ENCODE measurements at places on chromosomes 5 and 9.

GRCh38 chr5:175887463-175887862 lies 16.1 kb downstream of the CPLX2 start:
- no peak for DNase-seq

- no peak for DNase-seq
Observed at GRCh38 chr9:108880738-108881316, 18.8 kb downstream of the ACTL7A start.

- DNase-seq, result no peak
Observed at GRCh38 chr9:94174164-94174563, 84.9 kb upstream of the ZNF169 start.

DNA sequence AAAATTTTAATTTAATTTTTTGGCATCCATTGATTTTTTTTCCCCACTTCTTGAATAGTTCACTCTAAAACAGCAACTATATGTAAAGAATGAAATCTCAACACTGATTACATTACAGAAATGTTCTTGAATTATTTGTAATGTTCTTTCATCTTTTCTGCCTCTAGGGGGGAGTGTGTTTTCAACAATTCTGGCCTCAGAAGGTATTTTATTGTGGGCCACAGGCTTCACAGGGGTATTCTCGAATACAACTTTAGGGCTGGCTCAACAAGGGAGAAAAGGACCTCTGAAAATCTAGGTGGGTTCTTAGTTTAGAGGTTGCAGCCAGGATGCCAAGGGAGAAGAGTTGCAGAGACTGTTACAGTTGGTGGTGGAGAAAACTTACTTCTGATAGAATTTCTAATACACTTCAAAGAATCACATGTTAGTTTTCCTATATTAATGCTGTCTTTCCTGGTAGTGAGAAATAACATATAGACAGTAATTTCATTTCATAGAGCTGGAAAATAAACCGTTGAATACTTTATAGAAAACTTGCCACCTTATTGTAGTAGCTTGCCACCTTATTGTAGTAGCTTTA lies 3.6 kb upstream of the NPR3 start:
- DNase-seq, result no peak

GRCh38 chr5:593511-593910 lies 18.6 kb upstream of the CEP72 start:
- DNase-seq, result no peak

GRCh38 chr5:33275921-33276627 lies 164.7 kb upstream of the TARS1 start:
- no peak for DNase-seq

- no peak for DNase-seq
Observed at GRCh38 chr5:120657104-120657503, 193.0 kb downstream of the PRR16 start.

DNA sequence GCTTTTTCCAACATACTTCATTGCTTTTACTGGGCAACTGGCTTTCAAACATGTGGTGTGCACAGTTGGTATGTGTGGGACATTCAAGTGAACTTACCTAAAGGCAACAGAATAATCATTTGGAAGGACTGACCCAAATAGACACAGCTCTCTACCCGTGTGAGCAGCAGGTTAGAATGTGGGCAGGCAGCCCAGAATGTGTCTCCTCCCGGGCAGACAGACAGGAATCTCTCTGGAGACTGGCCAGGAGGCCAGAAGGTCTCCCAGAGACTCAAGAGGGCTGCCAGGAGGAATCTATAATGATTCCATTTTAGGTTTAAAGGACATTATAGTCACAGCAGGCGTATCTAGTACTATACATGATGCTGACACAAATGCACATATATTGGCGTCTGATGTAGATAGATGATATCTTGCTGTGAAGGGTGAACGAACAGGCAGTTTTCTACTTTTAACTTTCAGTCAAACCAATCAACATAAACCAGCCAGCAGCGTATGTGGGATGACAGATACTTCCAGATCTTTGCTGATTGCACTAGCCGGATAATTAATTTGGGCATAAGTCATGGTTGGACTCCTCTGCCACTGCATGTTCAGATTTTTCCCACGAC lies 297.4 kb upstream of the ZNF608 start:
- DNase-seq, result no peak

DNA sequence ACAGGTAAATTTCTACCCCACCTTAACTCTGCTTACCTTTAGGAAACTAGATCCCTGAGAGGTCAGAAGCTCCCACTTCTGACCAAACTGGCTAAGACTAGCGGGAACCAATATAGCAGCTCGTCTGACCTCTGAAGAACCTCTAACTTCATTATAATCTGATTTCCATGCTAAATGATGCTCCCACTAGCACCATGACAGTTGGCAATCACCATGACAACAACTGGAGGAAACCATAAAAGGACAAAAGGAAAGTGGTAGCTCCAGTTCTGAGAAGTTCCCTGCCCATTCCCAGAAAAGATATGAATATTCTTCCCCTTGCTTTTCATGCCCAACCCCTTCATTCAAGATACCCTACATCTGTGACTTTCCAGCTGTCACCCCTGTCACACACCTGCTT lies 483.3 kb downstream of the CTNND2 start:
- DNase-seq, result no peak

DNA sequence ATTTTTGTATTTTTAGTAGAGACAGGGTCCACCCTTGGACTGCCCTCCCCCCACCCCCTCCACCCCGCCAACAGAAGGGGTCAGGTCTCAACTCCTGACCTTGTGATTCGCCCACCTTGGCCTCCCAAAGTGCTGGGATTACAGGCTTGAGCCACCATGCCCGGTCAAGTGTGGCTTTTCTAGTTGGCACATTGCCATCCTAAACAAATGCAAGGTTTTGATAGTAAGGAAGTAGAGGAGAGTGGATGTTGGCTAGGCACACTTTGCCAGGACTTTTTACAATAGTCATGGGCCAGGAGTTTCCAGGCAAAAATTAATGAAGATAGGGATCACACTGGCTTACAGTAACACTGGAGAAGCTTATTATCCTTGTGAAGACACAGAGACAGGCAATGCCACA lies 62.4 kb downstream of the GALNT12 start:
- no peak for DNase-seq

DNA sequence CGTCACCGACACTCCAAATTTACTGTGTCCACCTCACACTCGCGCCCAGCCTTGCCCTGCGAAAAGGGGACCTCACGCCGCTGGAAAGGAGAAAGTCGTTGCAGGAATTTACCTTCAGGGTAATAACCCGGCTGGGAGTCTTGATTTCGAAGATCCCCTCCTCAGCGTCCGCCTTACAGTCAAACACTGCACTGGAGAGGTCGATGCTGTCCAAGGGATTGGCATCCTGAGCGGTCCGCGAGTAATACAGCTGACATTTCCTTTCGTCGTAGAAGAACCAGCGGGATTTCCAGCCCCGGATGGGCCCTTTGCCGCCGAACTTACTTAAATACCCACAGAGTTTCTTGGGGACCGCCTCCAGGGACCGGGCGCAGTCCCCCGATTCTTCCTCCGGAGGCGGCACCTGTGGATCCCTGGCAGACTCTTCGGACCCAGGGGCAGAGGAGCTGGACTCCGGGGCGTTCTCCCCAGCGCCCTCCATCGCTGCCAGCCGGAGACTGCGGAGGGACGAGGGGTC lies 330 bp downstream of the TBC1D2 start:
- DNase-seq, result no peak

GRCh38 chr9:3868012-3868411 lies 342.2 kb upstream of the RFX3 start:
- DNase-seq, result peak; percentile 5

GRCh38 chr9:87211669-87212068 lies 264.4 kb upstream of the GAS1 start:
- DNase-seq, result no peak

GRCh38 chr5:79454043-79454442 lies 59.9 kb downstream of the HOMER1 start:
- no peak for DNase-seq

- DNase-seq, result no peak
Observed at GRCh38 chr5:173016598-173017046, 33.1 kb downstream of the ATP6V0E1 start.

DNA sequence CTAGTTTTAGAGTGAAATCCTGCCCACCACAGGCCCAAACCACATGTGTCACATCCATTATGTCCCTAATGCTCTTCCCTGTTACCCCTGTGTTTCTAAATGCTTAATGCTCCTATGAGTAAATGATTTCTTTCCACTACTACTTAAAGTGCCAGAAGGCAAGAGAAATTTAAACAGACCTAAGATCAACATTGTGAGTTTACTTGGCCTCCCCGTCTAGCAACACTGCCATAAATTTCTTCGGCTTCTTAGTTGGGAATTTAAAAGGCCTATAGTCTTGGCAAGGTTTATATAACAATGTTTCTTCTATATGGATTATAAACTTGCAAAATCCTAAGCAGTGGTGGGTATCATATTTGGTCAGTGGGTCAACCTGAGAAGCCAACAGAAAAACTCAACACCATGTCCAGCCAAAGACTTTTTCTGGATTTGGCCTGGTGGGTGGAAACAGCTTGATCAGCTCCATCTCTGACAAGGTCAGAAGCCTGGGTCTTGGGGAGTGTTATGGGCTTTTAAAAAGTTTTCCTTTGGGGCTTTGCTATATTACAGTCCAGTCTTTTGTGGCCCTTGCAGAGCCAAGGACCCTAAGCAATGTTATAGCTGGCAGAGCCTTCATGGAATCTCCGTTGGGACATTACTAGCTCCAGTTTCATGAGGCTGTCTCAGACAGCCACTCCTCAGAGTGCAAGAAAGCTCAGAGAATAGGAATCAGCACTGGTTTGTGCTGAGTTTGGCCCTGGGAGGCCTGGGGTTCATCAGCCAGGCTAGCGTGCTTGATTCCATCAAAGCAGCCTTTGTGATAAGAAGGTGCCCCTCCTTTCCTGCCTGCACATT lies 119.8 kb downstream of the PRDM6 start:
- no peak for DNase-seq

DNA sequence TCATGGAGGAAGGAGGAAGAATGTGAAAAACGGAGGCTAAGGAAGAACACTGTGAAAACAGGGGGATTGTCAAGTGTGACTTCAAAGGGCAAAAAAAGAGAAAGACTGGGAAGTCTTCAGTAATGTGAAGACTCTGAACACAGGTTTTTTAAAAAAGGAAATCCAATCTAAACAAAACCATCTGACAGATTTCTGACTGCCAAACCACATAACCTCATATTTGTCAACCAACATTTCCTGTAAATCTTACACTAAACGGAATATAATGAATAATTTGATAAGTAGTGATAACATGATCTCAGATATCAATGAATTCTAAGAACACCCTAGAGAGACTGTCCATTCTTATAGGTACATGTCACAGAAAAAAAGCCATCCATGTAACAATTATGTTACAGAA lies 124.7 kb downstream of the FBN2 start:
- DNase-seq, result no peak

GRCh38 chr5:132213666-132214065 lies 14.0 kb downstream of the P4HA2 start:
- no peak for DNase-seq

DNA sequence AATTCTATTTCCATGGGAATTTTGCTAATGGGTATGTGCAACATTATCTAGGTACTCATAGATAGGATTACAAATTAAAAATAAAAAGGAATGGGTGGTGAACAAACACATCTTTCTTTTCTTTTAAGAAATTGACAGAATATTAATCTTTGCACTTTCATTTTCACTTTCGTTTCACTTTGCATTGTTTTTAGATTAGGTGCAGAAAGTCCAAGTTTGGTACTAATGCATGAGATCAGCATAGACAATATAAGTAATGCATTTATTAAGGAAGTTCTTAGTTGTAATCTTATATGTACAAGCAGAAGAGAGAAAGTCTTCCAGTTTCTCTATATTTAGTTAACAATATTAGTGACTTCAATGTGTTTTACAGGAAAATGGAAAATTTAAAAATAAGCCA lies 196.5 kb downstream of the COMMD10 start:
- DNase-seq, result no peak

GRCh38 chr9:99116003-99116411 lies 11.1 kb downstream of the TGFBR1 start:
- DNase-seq, result no peak

GRCh38 chr9:3768712-3769457 lies 243.1 kb upstream of the RFX3 start:
- no peak for DNase-seq

- DNase-seq, result no peak
Observed at GRCh38 chr5:94969174-94969573, 315.7 kb downstream of the MCTP1 start.

DNA sequence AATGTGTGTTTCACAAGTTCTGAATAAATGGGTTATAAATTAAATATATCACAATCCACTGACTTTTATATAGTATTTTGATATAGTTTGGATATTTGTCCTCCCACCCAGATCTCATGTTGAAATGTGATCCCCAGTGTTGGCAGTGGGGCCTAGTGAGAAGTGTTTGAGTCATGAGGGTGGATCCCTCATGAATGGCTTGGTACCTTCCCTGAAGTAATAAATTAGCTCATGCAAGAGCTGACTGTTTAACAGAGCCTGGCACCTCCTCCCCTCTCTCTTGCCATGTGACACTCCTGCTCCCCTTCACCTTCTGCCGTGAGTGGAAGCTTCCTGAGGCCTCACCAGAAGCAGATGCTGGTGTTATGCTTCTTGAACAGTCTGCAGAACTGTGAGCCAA lies 127.9 kb upstream of the PALM2AKAP2 start:
- no peak for DNase-seq

DNA sequence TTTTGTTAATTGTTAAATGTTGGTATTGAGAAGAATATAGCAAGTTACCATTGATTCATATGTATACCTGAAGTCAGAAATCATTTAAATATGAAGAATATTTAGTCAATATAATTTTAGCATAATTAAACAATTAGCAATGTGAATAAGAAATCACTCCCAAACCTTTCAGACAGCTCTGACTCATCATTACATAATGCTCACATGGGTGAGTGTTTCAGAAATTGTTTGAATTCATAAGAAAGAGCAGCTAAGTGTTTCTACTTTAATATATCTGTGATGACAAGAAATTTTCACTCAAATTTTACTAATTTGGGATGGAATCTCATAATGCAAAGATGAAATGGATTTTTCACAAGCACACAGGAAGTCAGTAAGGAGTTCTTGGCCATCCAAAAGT lies 42.0 kb upstream of the CDC42SE2 start:
- no peak for DNase-seq

DNA sequence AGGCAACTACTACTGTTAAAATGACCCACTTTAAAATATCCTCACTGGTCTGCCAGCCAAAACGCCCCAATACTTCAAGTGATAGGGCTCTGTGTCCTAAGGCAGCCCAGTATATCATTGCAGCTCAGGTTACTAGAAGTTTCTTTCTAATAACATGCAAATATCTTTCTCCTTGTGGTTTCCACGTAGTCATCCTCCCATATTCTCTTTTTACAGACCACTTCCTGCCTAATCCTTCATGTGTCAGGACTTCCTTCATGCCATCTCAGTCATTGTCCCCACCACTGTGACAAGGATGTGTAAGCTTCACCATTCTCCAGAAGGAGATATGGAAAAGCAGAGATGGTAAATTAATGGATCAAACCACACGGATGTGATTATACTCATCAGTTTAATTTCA lies 813.7 kb downstream of the MAT2B start:
- no peak for DNase-seq

GRCh38 chr5:154237946-154238345 lies 47.4 kb downstream of the GALNT10 start:
- DNase-seq, result no peak

Data from stimulated activated CD4-positive, alpha-beta T cell treated with anti-CD3 and anti-CD28 coated beads, Interleukin-15, amount 100 ng/mL, for 24 hours (primary cell).